ENCODE measurements at places on chromosomes 12 and 14. TPM values are rescaled to one million over a fixed set of nuclear protein-coding genes. Genes with fewer than 3 reads are reported as not detected.
A peak's percentile ranks its signal among the peaks of the same experiment; 100 is the strongest.

SPTB gene
- 0.23 TPM for total RNA-seq

LRTM2 gene
- not detected for total RNA-seq

FOXA1 gene
- total RNA-seq = 0.44 TPM

CFAP73 gene
- not detected for total RNA-seq

SLC6A13 gene
- not detected for total RNA-seq

ACVRL1 gene
- 933 TPM for total RNA-seq

ZFHX2 gene
- 0.93 TPM for total RNA-seq

OR6C2 gene
- not detected for total RNA-seq

GRCh38 chr12:113347-113746 lies 46.8 kb downstream of the IQSEC3 start:
- DNase-seq = no peak

GRCh38 chr14:53608369-53608768 lies 348.3 kb downstream of the BMP4 start:
- no peak for DNase-seq

GRCh38 chr12:6226002-6226678 lies 25.9 kb downstream of the CD9 start:
- DNase-seq = no peak

DNA sequence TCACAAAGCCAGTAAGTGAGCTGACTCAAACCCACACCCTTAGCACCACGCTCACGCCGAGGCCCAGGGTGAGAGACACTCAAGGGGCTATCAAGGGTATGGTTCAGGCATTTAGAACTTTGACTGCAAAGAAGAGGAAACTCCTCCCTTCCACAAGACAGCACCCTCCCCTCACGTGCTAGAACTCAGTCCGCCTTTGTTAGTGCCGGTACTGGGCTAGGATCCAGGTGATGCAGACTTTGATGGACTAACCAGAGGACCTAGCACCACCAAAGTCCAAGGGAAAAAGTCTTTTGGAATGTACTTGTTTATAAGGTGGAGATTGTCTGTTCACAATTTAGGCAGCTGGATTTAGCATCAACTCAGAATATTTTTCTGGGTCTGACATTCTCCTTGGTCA lies 33.7 kb downstream of the VWF start:
- DNase-seq = no peak

- no peak for DNase-seq
These were observed 36.2 kb downstream of the HSP90AA1 start for GRCh38 chr14:102050625-102051024.

DNA sequence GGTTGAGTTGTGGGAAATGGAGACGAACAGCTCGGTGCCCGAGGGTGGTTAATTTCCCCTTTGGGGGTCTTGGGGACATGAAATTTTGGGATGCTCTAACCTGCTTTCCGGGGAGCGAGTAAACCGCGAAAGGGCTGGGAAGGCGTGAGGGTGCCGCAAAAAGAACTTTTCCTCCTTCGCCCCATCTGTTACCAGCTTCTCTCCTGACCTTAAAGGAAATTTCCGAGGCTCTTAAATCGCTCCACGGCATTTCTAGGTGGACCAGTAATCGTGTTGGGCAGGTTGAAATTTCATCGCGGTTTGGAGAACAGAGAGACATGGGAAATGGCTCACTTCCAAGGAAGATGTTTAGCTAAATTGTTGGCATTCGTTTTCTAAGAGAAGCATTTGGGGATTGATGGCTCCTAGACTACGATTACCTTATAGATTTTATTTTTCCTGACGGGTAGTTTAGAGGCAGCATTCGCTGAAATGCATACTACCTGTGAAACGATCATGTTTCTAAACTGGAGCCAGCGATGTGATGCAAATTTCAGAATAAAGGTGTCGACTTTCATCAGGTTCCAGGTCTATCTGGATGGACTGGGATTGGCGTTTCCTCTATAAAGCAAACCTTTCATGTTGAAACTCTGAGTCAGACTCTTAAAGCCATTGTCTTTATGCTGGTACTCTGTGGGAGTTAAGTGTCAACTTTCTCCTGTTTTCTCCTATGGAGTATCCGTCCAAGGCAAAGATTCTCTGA lies 414.5 kb downstream of the PCNX1 start:
- peak; percentile 44 for DNase-seq

- peak; percentile 44 for DNase-seq
These were observed 101.1 kb upstream of the DCD start for GRCh38 chr12:54749191-54749818.

- no peak for DNase-seq
These were observed 406.9 kb downstream of the TMEM121 start for GRCh38 chr14:105933238-105933637.

GRCh38 chr12:34393821-34394150 lies 371.5 kb downstream of the ALG10 start:
- DNase-seq = no peak

GRCh38 chr12:10668526-10668925 lies 5.3 kb downstream of the STYK1 start:
- DNase-seq = no peak

- no peak for DNase-seq
These were observed 309.1 kb downstream of the LRFN5 start for GRCh38 chr14:41915732-41916131.

- DNase-seq = no peak
These were observed 30.2 kb upstream of the FRS2 start for GRCh38 chr12:69440016-69440415.

DNA sequence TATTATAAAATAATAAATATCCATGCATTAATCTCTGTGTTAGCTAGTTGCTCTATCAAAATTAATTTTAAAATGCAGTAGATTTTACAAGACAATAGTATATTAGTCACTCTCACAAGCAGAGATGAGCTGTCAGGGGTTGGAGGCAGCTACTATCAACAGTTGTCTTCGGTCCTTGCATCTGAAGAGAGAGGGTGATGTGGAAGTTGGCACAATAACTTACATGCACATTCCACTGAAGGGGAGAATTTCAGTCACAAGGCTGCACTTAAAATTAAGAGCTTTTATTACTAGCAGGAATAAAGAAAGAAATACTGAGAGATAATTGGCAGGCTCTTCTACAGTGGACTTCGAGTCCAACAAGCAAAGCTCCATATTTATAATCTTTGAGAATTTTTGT lies 166.9 kb upstream of the DCN start:
- no peak for DNase-seq

DNA sequence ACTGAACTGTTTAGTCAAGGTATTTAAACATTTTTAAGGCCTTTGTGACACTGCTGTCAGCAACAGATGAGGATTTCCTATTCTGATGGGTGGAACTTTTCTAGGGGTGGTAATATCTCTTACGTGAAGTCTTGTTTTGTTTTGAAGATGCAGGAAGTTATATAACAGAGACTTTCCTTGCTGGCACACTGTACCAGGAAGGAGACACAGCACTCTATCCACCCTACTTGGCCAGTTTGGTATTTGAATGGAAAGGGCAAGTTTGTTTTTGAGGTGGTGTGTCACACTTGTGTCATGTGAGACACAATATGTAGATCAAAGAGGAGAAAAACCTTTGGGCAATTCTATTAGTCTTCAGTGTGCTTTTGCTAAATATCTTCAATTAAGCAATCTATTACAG lies 51.6 kb upstream of the SRP54 start:
- DNase-seq = peak; percentile 48

DNA sequence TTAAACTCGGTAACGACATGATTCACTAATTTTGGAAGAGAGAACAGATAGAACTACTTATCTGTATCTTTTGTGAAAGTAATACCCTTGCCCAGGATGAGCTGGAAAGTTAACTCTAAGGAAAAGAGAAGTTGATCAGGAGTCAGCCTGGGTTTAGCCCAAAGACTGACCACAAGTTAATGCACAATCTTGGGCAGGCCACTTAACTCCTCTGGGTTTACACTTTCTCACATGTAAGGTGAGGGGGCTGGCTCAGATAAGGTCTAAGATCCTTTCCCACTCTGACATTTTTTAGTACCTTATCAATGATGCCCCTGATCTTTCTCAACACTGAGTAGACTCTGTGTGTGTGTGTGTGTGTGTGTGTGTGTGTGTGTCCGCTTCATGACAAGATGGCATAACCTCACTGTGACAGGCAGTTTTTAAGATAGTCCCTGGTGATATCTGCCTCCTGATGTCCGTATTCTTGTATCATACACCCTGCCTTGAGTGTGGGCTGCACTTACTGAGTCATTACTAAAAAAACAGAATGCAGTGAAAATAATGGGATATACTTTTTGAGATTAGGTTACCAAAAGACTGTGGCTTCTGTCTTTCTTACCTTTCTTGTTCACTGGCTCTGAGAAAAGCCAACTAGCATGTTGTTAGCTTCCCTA lies 56.2 kb upstream of the CCDC198 start:
- no peak for DNase-seq

GRCh38 chr14:100051543-100051942 lies 13.7 kb upstream of the EVL start:
- DNase-seq = no peak

DNA sequence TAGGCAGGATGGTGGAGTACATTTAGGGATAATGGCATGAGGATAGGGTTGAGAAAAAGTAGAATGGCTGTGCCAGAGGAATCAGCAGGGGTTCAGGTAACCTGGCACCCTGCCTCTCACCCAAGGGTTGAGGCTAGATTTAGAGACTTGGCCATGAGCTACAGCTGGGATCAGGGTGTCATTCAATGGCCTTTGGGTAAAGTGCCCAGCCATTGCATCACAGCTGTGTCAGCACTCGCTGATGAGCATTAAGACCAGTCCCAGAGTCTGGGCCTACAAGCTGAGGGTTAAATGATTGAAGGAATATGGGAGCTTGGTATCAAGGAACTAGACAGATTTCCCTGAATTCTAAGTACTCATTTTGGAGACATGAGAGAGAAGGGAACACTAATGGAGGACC lies 113.9 kb downstream of the PRIMA1 start:
- no peak for DNase-seq

DNA sequence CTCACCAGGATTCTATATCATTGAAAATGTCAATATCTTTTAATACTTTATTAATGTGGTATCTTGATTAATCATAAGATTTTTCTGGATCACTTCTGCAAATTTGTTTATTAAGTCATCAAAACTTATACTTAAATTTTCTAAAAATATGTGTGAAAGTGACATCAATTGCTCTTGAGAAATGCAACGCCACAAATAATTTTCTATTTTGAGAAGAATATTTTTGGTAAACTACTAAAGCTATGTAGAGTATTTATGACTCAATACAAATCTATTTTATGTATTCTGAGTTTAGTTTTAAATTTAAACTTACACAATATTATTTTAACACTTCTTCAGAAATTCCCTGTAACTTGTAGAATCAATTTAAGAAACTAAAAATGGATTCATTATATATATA lies 263.3 kb downstream of the RASSF9 start:
- DNase-seq = no peak

- DNase-seq = no peak
These were observed 151.2 kb downstream of the PLCZ1 start for GRCh38 chr12:18586581-18586980.

DNA sequence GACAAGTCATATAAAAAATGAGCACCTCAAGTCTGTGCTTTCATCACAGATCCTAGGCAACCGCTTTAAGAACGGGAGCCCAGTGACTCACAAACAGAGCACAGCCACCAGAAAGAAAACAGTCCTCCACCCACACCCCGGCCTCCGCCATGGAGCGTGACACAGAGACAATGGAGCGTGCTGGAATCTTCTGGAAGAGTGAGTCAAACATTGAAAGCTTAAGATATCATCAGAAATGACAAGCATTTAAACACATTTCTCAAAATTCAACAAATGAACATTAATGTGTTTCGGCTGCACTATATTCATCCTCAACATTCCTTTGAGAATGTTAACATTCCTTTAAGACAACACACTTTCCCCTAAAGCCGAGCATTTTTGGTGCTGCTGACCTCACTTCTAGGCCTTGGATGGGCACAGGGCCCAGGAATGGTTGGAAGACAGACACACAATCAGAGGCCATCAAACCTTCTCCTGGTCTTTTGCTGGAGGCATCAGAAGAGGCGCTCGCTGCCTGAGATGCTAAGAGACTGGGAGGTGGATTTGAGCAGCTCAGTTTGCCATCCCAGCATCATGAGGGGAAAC lies 23.6 kb upstream of the TMEM132D start:
- DNase-seq = no peak

GRCh38 chr12:104682790-104683279 lies 226.1 kb downstream of the CHST11 start:
- DNase-seq = no peak

DNA sequence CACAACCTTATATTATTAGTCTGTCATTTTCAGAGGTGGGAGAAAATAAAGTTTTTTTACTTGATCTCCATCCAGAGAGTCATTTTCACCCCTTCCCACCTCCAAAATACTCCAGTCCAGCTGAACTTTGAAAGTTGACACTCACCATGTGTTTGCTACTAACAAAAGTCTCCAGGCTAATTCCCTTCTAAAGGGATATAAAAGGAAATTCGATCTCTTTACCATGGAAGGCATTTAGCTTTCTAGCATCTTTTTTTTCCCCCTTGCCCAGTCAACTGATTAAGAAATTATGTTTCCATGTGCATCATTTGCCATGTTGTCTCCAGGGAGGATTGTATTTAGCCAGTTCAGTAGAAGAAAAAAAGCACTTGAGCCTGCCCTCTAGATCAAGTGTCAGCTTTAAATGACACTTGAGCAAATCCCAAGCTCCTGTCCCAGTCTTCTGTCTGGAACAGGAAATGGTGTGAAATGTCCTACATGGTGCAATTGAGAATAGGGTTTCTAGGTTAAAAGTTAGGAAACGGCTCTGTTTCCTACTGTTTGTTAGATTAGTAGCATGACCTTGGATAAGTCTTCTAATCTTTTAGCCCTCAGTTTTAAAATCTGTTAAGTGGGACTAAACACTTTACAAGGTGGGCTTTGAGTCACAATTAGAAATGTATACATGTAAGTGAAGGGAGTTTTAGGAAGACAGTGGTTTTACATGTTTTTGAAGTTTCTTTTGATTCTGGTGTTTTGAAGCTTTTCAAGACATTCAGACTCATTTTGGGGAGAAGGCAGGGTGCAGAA lies 67.2 kb downstream of the GNS start:
- DNase-seq = no peak

DNA sequence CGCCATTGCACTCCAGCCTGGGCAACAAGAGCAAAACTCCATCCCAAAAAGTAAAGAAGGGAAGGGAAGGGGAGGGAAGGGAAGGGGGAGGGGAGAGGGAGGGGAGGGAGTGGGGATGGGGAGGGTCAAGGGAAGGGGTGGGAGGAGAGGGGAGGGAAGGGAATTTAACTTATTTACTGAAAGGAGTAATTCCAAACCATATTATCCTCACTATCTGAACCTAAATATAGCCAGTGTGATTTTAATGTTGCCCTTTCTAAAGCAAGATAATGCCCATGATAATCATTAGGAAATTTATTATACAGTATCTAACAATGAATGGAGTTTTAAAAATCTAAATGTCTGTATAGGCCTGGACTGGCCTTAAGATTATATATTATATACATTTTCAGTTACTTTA lies 7.3 kb downstream of the SMIM10L1 start:
- DNase-seq = no peak
